ENCODE measurements at places on chromosomes 12 and 14. TPM values are rescaled to one million over a fixed set of nuclear protein-coding genes. Genes with fewer than 3 reads are reported as not detected.

DNA sequence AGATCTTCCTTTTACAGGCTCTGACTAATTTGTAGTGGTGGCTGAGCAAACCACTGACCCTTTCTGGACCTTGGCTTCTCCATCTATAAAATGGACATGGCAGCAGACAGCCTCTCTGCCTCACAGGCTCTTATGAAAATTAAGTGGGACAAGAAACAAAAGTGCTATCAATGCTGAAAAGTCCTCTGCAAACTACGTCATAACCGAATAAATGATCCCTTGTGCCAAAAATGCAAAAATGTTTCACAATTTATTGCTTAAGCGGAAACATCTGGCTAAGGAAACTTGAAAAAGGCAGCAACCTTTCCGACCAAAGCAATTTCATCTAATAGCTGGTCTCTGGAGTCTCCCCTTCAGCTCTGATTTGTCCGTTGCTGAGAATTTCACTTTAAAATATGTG is 108.5 kb upstream of the PLXNC1 start:
- no peak for DNase-seq

DNA sequence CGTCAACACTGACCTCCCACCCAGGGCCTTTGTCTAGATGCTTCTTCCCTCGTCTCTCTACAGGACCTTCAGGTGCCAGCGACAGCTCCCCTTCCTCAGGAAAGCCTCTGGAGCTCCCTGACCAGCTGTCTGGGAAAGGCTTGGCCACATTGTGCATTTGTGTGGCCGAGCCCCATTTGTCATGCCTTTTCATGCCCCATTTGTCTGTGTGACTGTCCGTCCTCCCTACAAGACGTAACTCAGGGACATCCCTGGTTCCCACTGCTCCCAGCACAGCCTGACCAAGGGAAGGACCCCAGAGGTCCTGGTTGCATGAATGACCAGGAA is 23.8 kb downstream of the ZFYVE21 start:
- no peak for DNase-seq

GRCh38 chr12:11863988-11864387 is 206.8 kb upstream of the BCL2L14 start:
- DNase-seq: no peak

DNA sequence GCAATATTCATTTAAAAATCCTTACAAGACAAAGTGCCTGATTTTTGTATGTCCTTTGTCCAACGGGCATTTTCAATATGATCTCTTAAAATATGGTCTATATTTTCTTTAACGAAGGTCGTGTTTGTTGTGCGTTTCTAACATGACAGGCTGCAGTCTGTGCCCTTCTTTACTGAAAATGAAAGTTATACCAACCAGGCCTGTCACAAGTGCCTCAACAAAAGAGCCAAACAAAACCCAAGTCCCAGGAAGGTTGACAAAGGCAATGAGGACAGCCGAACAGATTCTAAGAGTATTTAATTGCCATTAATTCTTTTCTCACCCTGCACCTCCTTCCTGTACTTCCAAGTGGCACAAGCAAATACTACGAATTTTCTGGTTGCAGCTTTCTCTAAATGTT is 13.9 kb downstream of the PAX9 start:
- DNase-seq: no peak

The C3AR1 gene
- total RNA-seq: 1.5 TPM

- peak; percentile 90 for DNase-seq
These were observed 285.9 kb downstream of the BMP4 start for GRCh38 chr14:53670701-53671100.

- peak; percentile 13 for DNase-seq
These were observed 22.8 kb upstream of the CEBPE start for GRCh38 chr14:23141706-23142444.

DNA sequence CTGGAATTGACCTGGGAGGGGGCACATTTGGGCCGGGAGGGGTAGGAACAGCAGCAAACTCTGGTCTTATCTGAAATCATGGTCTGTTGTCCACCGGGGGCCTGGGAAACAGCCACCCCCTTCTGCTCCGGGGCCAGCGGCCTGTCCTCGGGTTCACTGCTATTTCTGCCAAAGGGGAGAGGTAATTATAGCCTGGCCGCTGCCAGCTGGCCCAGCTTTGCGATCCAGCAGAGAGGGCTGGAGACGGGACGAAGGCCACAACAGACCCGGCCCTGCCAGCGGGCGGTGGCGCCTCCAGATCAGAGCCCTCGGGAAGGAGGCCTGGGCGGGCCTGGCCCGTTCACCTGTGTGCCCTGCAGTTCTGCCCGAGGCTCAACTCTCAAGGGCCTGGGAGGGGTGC is at the start of gene C14orf180:
Gene C14orf180 (plus strand): TSS at position 258 of the 400 bp plus-strand sequence. CDS start 6,667 bp downstream, outside the sequence.
- no peak for DNase-seq

DNA sequence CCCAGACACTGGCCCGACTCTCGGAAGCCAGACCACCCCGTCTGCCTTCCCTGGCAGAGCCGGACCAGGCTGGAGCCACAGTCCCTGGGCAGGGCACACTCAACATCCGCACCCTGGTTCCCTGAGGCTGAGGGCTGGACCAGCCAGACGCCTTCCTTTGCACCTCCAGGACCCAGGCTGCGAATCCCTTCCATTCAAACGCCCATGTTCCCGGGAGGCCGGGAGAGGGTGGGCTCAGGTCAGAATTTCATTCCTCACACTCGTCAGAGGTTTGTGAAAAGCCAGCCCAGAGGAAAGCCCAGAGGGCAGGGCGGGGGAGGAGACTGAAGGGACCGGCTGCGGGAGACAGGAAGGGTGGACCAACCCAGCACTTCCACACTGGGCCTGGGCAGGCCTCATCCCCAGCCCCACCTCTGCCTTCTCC is 58.7 kb downstream of the LRRC74A start:
- DNase-seq: no peak

DNA sequence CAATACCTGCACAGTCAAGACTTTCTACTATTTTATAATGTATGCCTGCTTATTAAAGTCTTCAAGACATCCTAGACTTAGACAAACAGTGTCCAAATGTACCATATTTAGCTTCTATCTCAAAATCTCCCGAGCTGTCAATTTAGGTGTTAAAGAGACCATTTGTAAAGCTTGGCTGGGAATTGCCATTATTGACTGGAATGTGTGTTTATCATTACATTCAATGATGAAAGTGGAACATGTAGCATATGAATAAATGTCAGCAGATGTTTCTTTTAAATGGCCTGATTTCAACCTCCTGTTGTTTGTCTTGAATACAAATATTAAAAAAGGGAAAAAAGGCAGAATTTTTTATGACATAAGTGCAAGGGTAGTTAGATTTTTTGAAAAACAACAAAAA is 572.3 kb downstream of the PRKD1 start:
- no peak for DNase-seq

The RTN1 gene
- 0.63 TPM for total RNA-seq

DNA sequence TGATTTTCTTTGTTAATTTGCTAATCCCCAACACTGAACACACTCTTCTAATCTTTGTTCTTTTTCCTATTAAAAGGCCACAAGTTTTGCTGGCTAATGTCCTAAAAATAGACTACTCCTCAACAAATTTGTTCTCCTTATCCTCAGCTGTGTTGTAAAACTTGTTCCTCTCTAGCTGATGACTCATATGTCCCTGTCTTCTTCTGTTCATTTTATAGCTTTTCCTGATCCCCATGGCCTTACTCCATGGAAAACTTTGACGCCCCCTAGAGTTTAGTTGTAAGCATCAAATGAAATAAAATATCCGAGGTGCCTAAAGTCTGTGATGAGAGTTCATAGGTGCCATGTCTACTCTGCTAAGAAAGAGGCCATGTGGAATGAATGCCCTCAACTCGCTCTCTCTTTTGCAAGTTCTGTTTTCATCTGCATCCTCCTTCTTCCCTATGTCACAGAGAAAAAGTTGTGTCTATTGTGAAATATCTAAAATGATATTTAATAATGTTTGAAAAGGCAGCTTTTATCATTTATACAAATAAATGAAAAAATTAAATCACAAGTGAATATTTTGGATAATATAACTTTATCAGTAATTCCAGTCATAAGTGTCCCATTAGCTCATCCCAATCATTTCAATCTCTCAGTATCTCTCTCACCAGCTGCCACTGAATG is 237.9 kb downstream of the IPO8 start:
- DNase-seq: peak; percentile 95

- no peak for DNase-seq
These were observed 10.4 kb upstream of the PLEKHG3 start for GRCh38 chr14:64693810-64694165.

All from LHCN-M2 (cell line).